ENCODE measurements at places on chromosomes 12 and 14.

DNA sequence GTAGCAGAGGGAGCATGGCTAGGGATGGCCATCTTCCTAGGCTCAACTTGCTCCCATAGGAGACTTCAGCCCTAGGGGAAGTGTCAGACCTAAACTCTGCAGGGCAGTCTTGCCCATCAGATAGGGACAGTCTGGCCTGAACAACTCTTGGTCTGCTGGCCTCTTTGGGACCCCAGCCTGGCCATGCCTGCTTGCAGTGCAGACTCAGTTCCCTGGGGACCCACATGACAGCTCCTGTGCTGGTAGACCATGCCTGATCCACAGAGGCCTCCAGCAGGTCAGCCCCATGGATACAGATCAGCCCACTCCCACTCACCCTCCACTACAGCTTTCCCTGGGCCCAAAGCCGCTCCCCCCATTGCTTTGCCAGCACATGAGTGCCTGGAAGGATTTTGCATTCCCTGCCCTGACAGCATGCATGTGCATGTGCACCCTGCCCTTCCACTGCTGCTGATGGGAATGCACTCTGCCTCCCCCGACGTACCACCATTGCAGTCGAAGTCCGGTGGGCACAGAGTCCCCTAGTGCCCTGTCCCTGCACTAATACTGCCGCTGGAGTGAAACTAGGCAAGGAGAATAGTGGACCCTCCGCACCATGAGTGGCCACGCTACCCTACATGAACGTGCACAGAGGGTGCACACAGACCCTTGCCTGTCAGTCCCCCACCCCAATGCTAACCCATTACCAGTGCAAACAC is 841.4 kb downstream of the FSCB start:
- no peak for DNase-seq

DNA sequence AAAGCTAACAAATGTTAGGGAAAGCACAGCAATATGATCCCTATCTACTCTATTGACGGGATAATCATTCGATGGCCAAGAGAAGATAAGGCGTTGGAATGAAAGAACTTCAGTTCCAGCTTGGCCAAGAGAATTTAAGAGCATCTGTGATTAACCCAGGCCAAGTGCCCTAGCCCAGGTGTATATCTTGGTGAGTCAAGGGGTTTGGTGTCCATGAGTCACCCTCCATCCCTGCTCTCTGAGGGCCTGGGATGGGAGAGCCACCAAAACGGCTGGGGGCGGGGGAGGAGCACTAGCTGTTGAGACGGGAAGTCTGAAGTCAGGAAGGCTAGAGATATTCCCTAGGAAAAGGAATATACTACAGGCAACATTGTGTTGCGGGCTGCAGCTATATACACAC is 13.0 kb downstream of the TBPL2 start:
- peak; percentile 70 for DNase-seq

DNA sequence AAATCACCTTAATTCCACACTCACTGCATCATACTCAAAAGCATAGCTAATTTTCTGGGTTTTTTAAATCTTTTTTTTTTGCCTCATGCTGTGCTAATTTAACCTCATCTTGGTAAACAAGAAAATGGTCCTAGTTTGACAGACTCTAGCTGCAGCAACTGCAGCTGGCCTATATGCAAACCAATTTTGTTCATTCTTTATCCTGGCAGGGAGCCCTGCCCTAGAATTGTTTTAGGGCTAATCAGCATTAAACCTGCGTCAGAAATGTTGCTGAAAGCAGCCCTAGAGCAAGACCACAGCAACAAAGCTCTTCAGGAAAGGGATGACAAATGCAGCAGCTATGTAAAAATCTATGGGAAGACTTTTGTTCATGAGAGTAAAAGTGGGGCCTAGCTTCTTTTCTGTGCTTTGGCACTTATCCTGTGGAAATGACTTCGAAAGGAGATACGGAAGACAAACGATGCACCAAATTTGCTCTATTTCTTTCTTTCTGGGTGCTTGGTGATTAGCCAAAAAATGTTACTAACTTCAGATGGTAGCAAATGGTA is 72.2 kb downstream of the DENND5B start:
- DNase-seq: peak; percentile 85

DNA sequence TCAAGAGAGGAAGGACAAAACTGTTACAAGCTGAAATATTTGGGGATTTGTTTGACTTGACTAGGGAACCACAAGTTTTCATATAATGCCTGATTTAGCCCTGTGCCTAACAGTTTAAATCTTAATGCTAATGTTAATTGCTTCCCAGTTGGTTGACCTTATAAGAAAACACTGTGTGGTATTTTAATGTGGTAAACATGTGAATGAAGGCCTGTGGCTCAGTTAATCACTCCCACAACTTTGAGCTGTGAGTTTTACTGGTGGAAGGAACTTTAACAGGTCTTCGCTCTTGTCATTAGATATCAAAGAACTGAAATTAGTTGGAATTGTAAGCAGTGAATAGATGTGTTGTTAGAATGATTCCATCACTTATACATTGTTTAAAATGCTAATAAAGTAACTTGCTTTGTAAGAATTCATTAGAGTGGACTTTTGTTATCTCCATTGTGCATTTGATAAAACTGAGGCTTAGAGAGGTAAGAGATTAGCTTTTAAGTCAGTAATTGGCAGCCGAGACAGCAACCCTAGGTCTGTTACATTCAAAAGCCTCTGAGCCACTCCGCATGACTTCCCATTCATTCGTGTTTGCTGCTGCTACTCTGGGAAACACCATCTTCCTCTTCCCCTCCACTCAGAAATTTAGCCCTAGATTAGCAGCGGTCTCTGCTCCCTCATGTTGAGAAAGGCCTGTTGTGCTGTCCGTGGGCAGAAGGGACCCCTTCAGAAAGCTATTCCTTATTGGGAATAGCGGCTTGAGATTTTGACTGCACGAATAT is 1.0 kb upstream of the TBK1 start:
- no peak for DNase-seq

- DNase-seq: no peak
These were observed 272.8 kb downstream of the KSR2 start for GRCh38 chr12:117695956-117696355.

- DNase-seq: no peak
These were observed 253.1 kb upstream of the PELI2 start for GRCh38 chr14:55864890-55865655.

DNA sequence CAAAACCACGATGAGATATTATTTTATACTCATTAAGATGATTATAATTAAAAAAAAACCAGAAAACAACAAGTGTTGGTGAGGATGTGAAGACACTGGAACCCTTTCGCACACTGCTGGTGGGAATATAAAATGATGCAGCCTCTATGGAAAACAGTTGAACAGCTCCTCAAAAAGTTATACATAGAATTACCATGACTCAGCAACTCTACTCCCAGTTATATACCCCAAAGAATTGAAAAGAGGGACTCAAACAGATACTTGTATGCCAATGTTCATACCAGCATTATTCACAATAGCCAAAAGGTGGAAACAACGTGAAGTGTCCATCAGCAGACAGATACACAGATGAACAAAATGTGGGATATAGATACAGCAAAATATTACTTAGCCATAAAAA is 53.1 kb downstream of the TAOK3 start:
- no peak for DNase-seq

GRCh38 chr12:88218293-88218692 is 76.2 kb downstream of the TMTC3 start:
- no peak for DNase-seq

Measured in HCT116 (cell line).